Endothelial cell of umbilical vein (primary cell): ENCODE measurements at places on chromosomes 7 and 10. TPM values are rescaled to one million over a fixed set of nuclear protein-coding genes. Genes with fewer than 3 reads are reported as not detected.

- no peak overlapping the region for H3K4me3 ChIP-seq
- H3K27ac ChIP-seq = peak overlapping the region; percentile 93
- peak; percentile 85 for DNase-seq
- H3K36me3 ChIP-seq = no peaks in the 10 kb centered on the region
These were observed 24.5 kb downstream of the STEAP1 start for GRCh38 chr7:90178679-90179278.

GRCh38 chr10:109762555-109762954 lies 160.8 kb downstream of the XPNPEP1 start:
- no peaks in the 10 kb centered on the region for H3K4me1 ChIP-seq
- H3K27ac ChIP-seq = no peak overlapping the region
- DNase-seq = no peak
- H3K27me3 ChIP-seq = no peaks in the 10 kb centered on the region
- H3K4me3 ChIP-seq = no peak overlapping the region

DNA sequence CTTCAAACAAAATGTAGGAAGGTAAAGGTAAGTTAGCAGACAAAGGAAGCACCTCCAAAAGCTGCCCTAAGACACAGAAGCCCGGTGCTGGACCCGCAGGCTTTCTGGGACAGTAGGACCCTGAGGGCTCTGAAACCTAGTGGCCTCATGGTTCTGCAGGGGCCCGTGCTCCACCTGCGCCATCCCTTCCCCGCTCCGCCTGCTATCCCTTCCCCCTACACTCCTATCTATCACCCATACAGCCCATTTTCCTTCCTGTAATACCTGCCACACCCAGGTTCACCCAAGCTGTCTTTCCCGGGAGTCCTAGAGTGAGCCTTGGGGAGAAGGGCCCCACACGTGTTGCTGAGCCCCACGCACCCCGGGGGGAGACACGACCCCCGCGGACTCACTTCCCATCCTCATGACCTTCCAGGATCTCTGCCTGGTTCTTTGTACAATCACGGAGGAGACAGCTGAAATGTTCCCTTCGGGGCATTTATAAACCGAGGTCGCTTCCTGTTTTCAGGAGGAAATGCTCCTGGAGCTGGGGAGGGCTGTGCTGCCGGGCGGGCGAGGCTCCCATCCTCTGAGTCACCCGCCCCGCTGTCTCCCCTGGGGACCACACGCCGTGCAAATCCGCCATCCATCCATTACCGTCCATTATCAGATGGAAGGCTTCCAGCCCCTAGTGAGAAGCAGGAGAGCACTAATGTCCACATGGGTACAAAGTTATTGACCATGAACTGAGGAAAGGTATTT lies 251.7 kb upstream of the PITRM1 start:
- no peaks in the 10 kb centered on the region for H3K36me3 ChIP-seq
- H3K4me1 ChIP-seq = peaks cover 38% of the 10 kb centered on the region
- no peaks in the 10 kb centered on the region for H3K27me3 ChIP-seq
- no peak overlapping the region for H3K4me3 ChIP-seq
- H3K27ac ChIP-seq = peak overlapping the region; percentile 72
- peak; percentile 45 for DNase-seq

DNA sequence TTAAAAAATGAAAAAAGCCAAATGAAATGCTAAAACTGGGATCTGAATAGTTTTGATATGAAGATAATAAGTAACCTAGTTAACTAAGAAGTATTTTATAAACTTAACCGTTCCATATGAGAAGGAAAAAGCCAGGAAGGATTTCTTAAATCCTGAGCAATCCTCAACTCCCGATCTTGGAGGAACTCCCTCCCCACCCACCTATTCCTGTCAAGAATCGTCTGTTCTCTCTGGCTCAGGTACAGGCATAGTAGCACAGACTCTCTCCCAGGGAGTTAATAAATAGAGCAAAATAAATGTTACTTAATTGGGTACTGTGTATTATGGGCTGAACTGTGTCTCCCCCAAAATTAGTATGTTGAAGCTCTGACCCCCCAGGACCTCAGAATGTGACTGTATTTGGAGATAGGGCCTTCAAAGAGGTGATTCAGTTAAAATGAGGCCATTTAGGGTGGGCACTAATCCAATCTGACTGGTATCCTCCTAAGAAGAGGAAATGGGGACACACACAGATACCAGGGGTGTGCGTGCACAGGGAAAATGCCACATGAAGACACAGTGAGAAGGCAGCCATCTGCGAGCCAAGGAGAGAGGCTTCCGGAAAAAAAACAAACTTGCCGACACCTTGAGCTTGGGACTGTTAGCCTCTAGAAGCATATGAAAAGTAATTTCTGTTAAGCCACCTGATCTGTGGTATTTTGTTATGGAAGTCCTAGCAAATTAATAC lies 28.7 kb downstream of the PUS7 start:
- peak overlapping the region; percentile 73 for H3K27ac ChIP-seq
- peaks cover 46% of the 10 kb centered on the region for H3K4me1 ChIP-seq
- no peak for DNase-seq
- H3K36me3 ChIP-seq = no peaks in the 10 kb centered on the region
- no peak overlapping the region for H3K4me3 ChIP-seq

DNA sequence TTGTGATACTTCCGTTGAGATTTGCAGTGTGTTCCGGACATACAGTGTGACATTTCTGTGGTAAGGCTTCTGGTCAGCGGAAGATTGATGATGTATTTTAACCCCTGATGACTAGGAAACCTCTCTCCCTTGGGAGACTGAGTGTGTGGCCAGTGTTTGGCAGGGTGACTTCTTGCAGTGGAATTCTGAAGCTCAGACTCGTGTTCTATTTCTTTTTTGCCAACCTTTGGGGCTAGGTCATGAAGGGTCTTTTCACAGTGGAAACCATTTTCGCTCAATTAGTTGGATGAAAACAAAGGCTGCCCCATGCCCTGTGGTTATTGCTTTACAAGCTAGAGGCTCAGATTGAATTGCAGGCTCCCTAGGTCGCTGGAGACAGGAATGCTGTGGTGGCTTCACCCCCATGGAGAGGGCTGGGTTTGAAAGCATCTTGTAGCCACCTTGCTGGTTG lies 288.9 kb downstream of the BBS9 start:
- DNase-seq = no peak
- no peaks in the 10 kb centered on the region for H3K36me3 ChIP-seq
- no peaks in the 10 kb centered on the region for H3K27me3 ChIP-seq

DNA sequence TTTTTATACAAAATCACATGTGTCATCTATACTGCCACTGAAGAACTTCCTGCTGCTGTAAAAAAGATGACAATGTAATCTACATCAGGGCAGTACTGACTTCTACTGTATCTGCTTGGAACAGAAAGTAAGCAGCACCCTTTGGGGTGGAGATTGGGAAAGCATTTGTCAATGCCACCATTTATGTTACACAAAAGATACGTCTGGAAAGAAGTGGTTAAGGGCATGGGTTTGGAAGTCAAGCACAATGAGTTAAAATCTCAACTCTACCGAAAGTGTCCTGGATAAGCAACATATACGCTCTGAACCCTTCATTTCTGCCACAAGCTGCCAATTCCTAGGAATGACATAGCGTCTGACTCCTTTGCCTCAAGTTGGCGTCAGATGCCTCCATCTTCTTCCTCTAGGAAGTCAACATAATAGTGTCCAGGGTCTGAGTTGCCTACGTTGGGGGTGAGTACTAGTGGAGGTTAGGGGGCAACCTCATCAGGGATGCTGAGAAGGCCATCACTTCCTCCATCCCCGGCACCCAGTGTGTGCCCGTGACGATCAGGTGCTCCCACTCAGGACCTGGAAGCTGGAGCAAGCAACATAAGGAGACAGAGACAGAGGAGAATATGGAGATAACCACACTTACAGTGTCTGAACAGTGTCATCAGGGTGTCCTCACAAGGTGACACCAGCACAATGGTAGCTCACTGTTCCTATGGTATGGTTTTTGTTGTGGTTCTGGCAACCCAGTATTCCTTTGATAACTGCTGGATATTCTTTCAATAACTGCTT lies 58.3 kb downstream of the SGMS1 start:
- H3K27me3 ChIP-seq = no peaks in the 10 kb centered on the region
- H3K4me3 ChIP-seq = no peak overlapping the region
- no peak for DNase-seq
- no peaks in the 10 kb centered on the region for H3K36me3 ChIP-seq
- H3K27ac ChIP-seq = no peak overlapping the region
- no peaks in the 10 kb centered on the region for H3K4me1 ChIP-seq

GRCh38 chr10:120016906-120017305 lies 124.4 kb downstream of the SEC23IP start:
- DNase-seq = no peak
- H3K4me1 ChIP-seq = no peaks in the 10 kb centered on the region
- H3K36me3 ChIP-seq = no peaks in the 10 kb centered on the region
- H3K27ac ChIP-seq = no peak overlapping the region
- H3K27me3 ChIP-seq = no peaks in the 10 kb centered on the region

GRCh38 chr10:131814567-131815265 lies 86.1 kb upstream of the PPP2R2D start:
- no peak overlapping the region for H3K4me3 ChIP-seq
- H3K27ac ChIP-seq = no peak overlapping the region
- no peaks in the 10 kb centered on the region for H3K27me3 ChIP-seq
- no peaks in the 10 kb centered on the region for H3K4me1 ChIP-seq

- H3K27ac ChIP-seq = peak overlapping the region; percentile 77
- H3K27me3 ChIP-seq = no peaks in the 10 kb centered on the region
- H3K4me3 ChIP-seq = no peak overlapping the region
- peak; percentile 100 for DNase-seq
These were observed 307.4 kb upstream of the AOAH start for GRCh38 chr7:37031571-37032257.

GRCh38 chr10:16910793-16911164 lies 93.6 kb upstream of the RSU1 start:
- peak; percentile 64 for DNase-seq
- H3K36me3 ChIP-seq = no peaks in the 10 kb centered on the region
- peak overlapping the region; percentile 82 for H3K27ac ChIP-seq
- H3K4me1 ChIP-seq = peaks cover 20% of the 10 kb centered on the region

DNA sequence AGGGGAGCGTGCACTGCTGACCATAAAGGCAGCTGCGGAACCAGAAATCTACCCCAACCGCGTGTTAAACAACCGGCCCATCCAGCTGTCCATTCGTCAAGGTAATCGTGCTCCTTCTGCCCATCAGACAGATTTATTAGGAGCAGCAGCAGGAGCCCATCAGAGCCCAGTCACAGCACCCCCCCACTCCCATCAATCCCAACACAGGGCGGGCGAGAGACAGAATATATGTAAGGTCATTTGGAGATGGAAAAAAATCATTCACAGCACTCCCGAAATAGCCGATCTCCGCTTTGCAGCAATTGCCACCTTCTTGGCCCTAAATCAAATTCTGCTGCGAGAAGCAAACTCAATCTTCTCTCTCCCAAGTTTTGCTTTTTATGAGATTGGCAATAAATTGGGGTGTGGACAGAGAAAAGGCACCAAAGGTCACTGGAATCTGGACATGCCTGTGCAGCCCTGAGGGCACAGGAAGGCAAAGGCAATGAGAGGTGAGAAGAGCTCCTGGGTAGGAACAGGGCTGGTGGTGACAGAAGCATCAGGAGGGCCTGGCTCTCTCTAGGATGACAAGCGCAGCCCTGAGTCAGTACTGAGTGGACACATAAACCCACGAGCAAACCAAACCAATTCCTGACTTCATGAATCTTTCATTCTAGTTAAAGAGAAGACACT lies 145.0 kb upstream of the ZMIZ1 start:
- no peaks in the 10 kb centered on the region for H3K36me3 ChIP-seq
- no peak overlapping the region for H3K27ac ChIP-seq
- H3K27me3 ChIP-seq = peaks cover 5% of the 10 kb centered on the region
- DNase-seq = no peak

- no peaks in the 10 kb centered on the region for H3K4me1 ChIP-seq
- H3K27ac ChIP-seq = no peak overlapping the region
- H3K4me3 ChIP-seq = no peak overlapping the region
- no peaks in the 10 kb centered on the region for H3K27me3 ChIP-seq
- DNase-seq = no peak
These were observed 61.0 kb downstream of the CFAP46 start for GRCh38 chr10:132881186-132881920.

WNT8B gene
- total RNA-seq = not detected in 2 replicates

CYP26A1 gene
- total RNA-seq = 2.1 and 4.4 TPM in 2 replicates

WNT16 gene
- total RNA-seq = not detected in 2 replicates

GALNT17 gene
- not detected in 2 replicates for total RNA-seq

GRM3 gene
- not detected in 2 replicates for total RNA-seq

NUTM2D gene
- 1.3 and 1.6 TPM in 2 replicates for total RNA-seq

PFKP gene
- total RNA-seq = 359 and 360 TPM in 2 replicates

UNCX gene
- total RNA-seq = not detected in 2 replicates

SFRP5 gene
- total RNA-seq = not detected in 2 replicates
